ENCODE measurements at places on chromosomes 3 and 15. TPM values are rescaled to one million over a fixed set of nuclear protein-coding genes. Genes with fewer than 3 reads are reported as not detected.

Gene UPK1B
- not detected for total RNA-seq

Gene GMPS
- 40.9 TPM for total RNA-seq

Gene PLA2G4D
- total RNA-seq, result 0.27 TPM

Gene APBA2
- total RNA-seq, result 0.77 TPM

DNA sequence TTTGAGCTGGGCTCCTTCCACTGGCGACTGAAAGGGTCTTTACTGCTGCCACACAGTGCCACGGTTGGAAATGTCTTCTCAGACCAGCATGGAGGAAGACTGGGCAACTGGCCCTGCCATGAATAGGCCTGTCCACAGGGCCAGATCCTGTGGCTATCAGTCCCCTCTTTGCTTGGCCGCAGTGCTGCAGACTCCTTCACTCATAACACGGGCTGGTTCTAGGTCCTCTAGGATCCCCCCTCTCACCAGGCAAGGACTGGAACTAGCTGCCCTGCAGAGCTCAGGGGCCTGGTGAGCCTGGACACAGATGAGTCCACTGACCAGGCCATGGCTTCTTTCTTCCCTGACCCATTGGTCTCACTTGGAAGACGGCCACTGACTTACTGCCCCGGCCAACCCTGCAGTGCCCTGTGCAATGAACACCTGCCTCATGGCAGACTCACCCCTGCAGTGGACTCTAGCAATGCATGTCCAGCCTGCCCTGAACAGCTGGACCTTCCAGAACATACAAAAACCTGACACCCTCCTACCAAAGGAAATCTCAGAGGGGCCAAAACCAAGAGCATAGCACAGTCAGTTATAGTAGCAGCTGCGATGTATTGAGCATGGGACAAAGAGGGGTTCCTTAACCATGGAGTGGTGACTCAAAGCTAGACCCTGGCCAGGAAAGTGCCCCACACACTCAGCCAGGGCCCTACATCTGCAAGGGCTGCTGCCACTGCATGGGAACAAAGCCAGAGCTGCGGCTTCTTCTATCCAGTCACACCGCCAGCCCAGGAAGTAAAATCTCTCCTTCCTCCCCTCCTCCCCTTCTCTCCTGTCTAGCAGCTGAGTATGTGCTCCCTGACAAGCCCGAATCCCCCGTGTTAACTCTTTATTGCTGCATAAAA is 72.1 kb upstream of the ITGA11 start:
- H3K27me3 ChIP-seq, result no peaks in the 10 kb centered on the region
- no peak overlapping the region for H3K4me3 ChIP-seq
- no peaks in the 10 kb centered on the region for H3K36me3 ChIP-seq
- H3K4me1 ChIP-seq, result no peaks in the 10 kb centered on the region
- peak; percentile 13 for DNase-seq
- no peak overlapping the region for H3K27ac ChIP-seq

DNA sequence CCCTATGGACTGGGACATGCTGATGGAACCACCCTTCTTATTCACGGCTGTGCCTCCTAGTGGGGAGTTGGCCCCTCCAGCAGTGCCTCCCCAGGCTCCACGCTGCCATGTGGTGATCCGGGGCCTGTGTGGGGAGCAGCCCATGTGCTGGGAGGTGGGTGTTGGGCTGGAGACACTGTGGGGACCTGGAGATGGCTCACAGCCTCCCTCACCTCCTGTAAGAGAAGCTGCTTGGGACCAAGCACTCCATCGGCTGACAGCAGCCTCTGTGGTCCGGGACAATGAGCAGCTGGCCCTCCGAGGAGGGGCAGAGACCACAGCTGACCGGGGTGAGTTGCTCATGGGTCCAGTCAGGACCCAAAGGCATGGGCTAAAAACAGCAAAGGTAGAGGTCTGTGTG is 9.1 kb downstream of the ALG3 start:
- no peak for DNase-seq
- no peak overlapping the region for H3K27ac ChIP-seq
- no peaks in the 10 kb centered on the region for H3K27me3 ChIP-seq
- no peak overlapping the region for H3K4me3 ChIP-seq

DNA sequence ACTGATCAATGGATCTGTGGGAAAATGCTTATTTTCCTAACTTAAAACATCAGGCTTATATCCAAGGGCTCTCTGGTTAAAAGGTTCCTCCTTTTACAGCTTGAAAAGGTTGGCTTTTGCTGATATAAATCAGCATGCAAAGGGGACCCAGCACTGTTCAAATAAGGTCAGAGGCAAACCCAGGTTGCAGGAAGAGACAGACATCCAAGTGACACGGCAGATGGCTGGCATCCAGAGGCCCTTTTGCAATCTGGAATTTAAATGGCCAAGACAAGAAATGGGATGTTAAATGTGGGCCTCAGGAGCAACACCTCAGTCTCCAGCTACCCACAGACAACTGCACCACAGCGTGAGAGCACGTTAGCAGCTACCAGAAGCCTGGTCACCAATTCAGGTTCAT is 6.3 kb downstream of the SH3BP5 start:
- H3K27me3 ChIP-seq, result no peaks in the 10 kb centered on the region
- no peaks in the 10 kb centered on the region for H3K4me1 ChIP-seq
- H3K4me3 ChIP-seq, result no peak overlapping the region
- no peak overlapping the region for H3K27ac ChIP-seq

GRCh38 chr3:103372031-103372430 is 937.2 kb downstream of the ZPLD1 start:
- H3K4me3 ChIP-seq, result no peak overlapping the region
- H3K27me3 ChIP-seq, result no peaks in the 10 kb centered on the region
- H3K4me1 ChIP-seq, result no peaks in the 10 kb centered on the region
